GM12891 (cell line): ENCODE measurements at places on chromosomes 3 and 15.

GRCh38 chr3:117728226-117728625 lies 1018.6 kb downstream of the TUSC7 start:
- no peak for DNase-seq

- no peak for DNase-seq
Measured at GRCh38 chr3:38029400-38030125, at the start of gene PLCD1. Gene PLCD1, minus strand, starts transcription at chr3:38029642. Its CDS starts 103 bp downstream, at chr3:38029539.

- no peak for DNase-seq
Measured at GRCh38 chr3:6491768-6492167, 369.1 kb upstream of the GRM7 start.

DNA sequence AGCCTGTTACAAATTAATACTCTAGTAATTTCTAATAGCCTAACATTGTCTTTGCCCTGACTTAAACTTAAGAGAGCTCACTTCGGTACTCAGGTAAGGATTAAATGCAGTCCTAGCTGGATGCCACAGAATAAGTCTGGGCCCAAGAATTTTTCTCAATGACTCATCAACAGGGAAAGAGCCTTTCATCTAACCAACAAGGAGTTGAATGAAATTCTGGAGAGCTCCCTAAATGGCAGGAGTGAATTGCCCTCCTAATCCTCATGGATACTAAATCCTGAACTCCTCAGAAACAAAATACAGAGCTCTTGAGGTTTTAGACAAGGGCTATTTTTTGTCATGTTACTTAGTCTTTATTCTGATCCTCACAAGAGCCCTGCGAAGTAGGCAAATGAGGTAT lies 159.5 kb downstream of the PLCH1 start:
- no peak for DNase-seq

GRCh38 chr15:34653992-34654391 lies 70.5 kb upstream of the GOLGA8B start:
- no peak for DNase-seq

DNA sequence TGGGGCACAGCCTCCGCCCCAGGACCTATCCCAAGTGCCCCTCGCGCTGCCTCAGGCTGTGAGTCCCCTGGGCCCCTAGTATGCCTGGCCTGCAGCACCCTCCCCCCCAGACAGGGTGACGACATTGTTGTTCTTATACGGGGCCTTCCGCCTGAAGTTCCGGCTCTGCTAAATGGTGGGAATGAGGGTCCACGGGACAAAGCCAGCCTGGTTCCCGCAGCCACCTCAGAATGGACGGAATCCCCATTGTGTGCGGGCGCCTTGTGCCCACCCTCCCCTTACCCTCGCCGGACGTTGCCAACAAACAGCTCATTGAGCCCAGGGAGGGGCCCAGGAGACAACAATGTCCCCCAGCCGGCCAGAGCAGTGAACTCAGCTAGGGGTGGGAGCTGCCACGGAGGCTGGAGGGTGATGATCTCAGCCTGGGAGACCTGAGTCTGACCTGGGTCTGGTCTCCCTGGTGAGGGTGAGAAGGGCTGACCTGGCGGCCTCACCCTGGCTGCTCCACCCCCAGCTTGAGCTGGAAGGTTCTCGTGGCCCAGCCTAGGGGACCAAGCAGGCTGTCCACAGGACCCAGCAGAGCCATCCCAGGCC lies 10.2 kb upstream of the DLL4 start:
- no peak for DNase-seq

GRCh38 chr15:80367094-80367493 lies 37.1 kb upstream of the ARNT2 start:
- no peak for DNase-seq

GRCh38 chr3:124664804-124665203 lies 65.4 kb upstream of the UMPS start:
- no peak for DNase-seq
